GF-D8 (cell line): ENCODE measurements at places on chromosomes 13 and 19.
A peak's percentile ranks its signal among the peaks of the same experiment; 100 is the strongest.

DNA sequence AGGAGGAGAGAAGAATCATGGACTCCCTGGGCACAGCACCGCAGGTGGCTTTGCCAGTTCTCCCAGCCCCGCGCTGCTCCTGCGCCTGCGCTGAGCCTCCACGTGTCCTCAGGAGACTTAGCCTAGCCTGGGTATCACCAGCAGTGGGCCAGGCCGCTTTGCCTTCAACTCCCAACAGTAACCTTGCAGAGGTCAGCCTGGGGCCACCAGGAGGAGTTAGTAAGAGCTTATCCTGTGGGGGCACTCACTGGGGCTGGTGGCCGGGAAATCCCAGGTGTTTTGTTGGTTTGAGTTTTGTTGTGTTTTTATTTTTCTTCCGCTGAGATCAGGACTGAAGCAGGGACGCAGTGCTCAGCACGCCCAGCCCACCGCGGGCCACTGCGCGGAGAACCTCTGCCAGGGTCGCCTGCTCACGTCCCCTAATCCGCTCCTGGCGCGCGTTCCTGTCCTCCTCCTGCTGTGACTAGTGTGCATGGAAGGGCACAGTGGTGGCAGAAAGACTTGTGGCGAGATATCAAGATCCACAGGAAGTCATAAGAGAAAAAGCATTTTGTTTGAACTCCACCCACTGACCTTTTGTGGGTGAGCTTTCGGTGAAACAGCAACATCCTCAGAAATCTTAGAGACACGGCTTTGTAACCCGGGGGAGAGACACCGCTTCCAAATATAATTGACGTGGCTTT is 207.4 kb upstream of the RFC3 start:
- no peak for DNase-seq

GRCh38 chr13:107447591-107447990 is 767.7 kb downstream of the LIG4 start:
- DNase-seq, result no peak

DNA sequence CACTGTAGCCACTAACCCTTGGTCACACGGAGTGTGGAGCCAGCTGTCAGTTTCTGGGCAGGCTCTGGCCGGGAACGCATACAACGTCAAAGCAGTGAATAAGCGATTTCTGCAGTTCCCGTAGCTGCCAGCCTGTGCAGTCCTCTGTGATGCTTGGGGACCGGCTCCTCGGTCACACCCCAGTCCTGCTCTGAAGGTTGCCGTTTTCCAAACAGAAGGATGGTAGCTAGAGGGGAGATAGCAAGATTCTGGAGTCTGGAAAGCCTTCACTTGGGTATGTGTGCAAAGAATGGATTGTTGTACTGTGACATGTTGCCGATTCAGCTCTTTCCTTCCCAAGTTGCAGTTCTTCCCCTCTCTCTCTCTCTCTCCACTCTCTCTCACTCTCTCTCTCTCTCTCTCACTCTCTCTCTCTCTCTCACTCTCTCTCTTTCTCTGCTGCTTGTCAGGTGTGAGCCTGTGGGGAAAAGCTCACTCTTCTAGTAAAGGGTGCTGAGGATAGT is 38.7 kb upstream of the C1QTNF9 start:
- DNase-seq, result peak; percentile 56

DNA sequence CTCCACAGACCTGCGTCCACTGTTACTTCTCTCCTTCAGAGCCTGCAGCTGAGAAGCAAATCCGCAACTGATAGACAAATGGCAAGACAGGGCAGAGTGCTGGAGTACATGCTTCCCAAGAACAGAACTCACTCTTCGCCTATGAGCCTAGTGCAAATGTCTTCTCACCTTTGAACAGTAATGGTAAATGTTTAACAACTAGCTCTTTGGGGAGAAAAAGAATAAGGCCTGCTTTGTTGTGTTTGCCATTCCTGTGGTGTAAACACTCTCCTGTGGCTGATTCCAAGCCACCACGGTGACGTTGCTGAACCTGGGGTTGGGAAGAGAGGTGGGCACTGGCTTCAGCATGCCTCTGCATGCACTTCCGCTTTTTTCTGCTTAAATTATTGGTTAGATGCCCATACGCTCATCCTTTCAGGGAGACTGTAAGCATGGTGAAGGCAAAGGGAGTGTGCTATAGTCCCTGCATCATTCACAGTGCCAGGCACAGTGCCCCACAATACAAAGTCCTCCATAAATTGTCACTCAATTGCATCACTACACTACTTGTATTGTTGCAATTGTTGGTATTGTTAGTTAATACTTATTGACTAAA is 28.1 kb upstream of the GTF3A start:
- no peak for DNase-seq

DNA sequence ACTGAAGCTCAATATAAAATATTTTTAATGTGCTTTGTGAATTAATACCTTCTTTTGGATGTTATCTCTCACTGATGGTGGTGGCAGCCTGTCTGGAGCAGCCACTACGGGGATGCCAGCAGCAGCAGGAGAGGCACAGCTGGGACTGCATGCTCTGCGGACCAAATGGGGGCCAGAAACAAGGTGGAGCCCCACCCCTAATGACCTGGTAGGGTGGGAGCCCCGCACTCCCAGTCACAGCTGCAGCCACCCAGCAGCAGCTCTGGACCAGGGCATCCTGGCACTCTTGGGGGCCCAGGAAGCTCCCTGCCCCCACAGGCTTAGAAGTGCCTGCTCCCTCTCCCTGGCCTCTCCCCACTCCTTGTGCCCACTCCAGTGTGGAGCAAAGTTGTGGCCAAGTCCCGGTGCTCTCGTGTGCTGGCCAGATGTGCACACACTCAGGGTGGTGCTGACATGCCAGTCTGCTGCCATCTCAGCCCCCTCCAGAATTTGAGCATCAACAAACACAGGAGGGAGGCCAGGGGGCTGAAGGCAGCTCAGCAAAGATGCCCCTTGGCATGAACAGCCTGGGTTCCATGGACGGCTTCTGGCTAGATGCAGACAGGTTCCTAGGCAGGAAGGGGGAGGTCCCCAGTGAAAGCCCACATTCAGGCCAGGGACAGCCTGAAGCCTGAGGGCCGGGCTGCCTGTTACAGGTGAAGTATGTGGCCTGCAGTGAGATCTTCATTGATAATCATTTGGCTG is 696.7 kb upstream of the SLITRK5 start:
- no peak for DNase-seq

DNA sequence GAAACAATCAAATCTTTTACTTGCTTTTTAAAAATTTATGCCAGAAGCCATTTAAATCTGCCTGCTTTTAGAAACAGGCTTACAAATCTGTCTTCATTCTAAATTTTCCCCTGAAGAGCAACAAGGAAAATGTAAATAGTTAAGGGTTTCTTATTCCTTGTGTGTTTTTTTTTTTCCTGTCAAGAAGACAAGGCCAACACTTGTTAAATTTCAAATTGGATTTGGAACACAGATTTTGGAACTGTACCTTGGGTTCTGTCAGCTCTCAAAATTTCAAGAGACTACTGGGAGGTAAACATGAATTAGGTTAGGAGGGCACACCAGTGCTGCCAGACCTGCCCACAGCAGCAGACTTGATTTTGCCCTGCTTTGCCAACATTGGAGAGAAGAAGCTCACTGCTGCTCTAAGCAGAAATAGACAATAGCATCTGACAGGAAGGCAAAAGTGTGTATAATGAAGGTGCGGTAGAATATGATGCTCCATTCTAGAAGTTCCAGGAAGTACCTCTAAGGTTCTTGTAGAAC is 121.7 kb downstream of the NHLRC3 start:
- DNase-seq, result no peak

GRCh38 chr13:80462037-80462436 is 121.1 kb upstream of the SPRY2 start:
- no peak for DNase-seq

DNA sequence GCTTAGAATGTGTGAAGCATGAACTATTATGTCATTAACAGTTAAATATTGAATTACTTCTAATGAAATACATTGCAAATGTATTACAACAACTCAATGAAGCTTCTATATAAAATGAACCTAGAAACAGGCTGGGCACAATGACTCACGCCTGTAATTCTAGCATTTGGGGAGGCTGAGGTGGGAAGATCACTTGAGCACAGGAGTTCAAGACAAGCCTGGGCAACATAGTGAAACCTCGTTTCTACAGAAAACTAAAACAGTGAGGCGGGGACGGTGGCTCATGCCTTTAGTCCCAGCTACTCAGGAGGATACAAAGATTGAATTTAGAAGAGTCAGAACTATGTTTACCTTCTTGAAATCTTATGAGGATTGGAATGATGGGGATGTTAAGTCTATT is 505.1 kb downstream of the SLITRK5 start:
- DNase-seq, result no peak

- DNase-seq, result no peak
Measured at GRCh38 chr19:30349131-30349730, 23.0 kb upstream of the ZNF536 start.

DNA sequence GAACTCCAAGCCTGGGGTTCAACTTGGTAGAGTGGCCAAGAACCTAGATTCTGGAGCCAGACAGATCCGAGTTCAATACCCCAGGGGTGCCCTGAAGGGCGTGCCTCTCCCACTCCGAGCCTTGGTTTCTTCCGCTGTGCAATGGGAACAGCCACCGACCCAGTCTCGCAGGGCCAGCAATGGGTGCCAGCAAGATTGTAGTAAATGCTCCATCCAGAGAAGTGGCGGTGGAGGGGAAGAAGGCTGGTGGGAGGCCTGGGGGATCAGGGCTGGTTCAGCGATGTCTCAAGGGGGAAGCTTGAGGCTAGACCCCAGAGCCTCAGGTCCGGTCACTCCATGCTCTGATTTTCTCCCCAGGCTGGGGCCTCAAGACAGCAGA is 4.5 kb downstream of the WIZ start:
- DNase-seq, result no peak

DNA sequence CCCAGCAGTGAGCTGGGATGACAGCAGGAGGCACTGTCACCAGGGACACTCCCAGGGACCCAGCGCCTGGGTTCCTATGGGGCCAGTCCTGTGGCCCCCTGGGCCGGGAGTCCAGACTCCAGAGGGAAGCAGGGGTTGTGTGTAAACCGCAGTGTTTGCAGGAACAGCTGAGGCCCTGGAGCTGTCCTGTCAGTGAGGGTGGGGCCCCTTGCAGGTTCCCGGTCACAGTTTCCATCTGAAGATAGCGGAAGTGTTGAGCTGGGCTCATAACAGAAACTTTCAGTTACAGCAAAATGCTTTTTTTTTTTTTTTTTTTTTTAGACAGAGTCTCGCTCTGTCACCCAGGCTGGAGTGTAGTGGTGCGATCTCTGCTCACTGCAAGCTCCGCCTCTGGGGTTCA is 17.7 kb upstream of the CSNK1G2 start:
- no peak for DNase-seq

DNA sequence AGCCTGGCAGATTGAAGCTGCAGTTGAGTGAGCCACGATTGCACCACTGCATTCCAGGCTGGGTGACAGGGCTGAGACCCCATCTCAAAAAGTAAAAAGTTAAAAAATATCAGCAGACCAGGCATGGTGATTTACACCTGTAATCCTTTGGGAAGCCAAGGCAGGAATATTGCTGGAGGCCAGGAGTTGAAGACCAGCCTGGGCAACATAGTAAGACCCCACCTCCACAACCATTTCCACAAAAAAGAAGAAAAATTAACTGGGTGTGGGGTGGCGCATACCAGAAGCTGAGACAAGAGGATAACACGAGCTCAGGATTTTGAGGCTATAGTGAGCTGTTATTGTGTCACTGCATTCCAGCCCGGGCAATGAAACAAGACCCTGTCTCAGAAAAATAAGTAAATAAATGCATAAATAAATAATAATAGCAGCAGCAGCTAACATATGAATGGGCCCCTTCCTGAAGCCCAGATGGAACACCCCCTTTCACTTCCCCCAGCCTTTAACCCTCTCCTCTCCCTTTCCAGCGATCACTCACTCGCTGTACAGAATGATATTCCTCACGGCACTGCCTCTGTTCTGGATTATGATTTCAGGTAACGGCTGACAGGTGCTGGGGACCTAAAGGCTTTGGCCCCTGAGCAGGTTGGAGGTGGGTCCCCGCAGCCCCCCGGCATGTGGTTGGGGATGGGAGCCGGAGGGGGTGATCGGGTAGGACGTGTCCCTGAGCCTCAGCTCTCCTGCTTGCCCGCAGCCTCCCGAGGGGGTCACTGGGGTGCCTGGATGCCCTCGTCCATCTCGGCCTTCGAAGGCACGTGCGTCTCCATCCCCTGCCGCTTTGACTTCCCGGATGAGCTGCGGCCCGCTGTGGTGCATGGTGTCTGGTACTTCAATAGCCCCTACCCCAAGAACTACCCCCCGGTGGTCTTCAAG is 3.2 kb downstream of the MAG start:
- DNase-seq, result no peak

DNA sequence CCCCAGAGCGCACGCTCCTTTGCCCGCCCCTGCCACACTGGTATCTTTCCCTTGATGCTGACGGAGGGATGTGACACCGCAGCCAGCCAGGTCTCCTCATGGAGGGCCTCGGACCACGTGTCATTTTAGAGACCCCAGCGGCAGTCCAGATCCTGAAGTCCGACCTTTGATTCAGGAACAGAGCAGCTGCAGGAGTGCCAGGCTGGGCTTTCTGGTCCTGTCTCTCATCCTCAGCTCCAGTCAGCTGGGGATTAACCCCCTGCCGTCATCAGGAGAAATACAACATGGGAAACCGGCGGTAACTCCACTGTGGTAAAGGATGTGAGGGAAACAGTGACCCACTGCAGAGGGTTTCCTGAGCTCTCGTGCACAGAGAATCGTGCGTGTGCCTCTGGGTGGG is 140.6 kb downstream of the SIPA1L3 start:
- DNase-seq, result no peak

DNA sequence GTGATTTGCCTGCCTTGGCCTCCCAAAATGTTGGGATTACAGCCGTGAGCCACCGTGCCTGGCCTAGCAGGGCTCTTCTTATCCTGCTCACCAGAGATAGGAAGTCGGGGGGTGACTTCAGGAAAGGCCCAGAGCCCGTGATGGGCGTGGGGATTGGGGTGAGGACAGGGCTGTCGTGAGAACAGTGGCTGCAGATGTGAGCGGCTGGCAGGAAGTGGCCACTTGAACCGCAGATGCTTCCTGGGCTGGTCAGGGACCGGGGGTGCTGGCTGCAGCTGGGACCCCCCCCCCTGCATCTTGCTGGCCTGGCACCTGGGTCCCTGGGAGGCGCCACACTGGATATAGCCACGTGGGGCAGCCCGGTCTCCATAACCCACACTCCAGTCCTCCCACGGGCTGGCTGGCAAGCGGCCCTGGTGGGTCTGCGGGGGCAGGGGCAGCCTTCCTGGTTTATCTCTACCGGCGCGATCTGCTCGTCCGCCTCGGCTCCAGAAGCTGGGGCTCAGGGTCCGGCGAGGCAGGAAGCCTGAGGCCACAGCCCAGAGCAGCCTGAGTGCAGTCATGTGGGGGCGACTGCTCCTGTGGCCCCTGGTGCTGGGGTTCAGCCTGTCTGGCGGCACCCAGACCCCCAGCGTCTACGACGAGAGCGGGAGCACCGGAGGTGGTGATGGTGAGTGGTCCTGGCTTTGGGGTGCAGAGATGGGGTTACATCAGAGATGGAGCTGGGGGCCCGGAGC is at the start of gene F2RL3:
Gene F2RL3, plus strand, starts transcription at position 371 of the 737 bp plus-strand sequence. Its CDS starts 191 bp downstream, at position 562.
- DNase-seq, result peak; percentile 66

- no peak for DNase-seq
Measured at GRCh38 chr19:294946-295686, 3.9 kb upstream of the PLPP2 start.

DNA sequence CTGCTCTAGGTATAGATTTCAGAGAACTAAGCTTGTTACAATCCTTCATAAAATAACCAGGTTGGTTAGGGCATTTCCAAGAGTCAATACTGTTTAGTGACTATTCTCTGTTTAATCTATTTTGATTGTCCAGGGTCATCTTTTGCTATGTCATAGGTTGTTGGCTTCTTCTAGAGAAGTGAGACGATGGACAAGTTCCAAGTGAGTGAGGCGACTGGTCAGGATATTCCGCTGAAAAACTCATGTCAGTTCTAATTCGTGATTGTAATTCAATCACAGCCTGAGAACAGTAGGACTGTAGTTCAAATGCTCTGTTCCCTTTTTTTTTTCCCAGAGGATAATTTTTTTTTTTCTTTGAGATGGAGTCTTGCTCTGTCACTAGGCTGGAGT is 15.8 kb upstream of the ALOX5AP start:
- no peak for DNase-seq
